ENCODE measurements at places on chromosomes 2 and 18.

- DNase-seq: no peak
Observed at GRCh38 chr2:233389601-233390125, 35.4 kb downstream of the DGKD start.

- no peak for DNase-seq
Observed at GRCh38 chr2:191638079-191638801, 39.7 kb upstream of the NABP1 start.

DNA sequence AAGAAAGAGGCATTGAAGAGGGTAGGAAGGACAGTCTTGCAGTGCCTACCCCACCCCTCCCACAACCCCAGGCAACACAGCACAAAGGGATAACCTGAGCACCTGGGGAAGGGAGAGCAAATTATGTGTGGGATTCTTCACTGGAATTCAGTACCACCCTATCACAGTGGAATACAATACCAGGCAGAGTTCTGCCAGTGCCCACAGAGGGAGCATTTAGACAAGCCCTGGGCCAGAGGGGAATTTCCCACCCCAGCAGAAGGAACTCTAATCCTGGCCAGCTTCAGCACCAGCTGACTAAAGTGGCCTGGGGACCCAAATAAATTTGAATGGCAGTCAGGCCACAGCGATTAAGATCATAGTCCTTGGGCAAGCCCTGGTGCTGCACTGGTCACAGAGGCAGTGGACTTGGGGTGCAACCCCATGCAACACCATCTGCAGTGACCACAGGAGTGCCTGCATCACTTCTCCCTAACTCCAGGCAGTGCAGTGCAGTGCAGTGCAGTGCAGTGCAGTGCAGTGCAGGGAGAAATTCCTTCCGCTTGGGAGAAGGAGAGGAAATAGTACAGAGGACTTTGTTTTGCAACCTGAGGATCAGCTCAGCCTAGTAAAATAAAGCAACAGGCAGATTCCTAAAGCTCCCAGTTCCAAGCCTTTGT is 147.8 kb upstream of the SRD5A2 start:
- DNase-seq: no peak

DNA sequence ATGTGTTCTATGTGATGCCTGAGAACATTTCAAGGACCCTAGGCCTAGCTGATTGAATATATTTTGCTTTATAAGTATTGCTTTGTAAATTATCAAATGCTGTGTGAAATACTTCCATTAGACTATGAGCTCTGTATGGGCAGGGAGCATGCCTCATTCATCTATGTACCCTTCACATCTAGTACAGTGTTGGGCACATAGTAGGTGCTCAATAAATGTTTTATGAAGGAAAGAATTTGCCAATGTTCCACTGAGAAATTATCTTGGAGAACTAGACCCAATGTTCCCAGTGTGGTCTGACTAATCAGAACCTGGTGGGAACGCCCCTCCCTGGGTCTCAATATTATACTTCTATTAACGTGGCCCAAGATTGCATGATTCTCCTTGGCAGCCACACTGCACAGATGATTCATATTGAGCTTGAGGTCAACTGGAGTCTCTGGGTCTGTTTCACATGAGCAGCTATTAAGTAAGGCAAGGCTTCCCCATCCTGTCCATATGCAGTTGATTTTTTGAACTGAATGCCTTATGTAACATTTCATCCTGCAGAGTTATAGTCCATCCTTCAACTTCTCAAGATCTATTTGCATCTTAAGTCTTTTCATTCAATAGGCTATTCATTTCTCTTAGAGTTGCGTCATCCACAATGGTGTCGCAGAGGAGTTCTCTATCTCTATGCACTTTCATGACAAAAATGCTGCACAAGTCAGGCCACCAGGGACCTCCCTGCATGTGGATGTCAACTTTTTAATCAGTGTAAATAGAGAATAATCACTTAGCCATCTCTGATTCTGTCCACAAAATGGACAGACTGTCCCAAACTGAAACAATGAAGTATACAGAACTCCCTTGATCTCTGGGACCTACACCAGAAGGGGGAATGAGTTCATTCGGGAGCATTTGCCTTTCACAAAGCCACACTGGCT is 257.6 kb downstream of the CYP26B1 start:
- DNase-seq: no peak

DNA sequence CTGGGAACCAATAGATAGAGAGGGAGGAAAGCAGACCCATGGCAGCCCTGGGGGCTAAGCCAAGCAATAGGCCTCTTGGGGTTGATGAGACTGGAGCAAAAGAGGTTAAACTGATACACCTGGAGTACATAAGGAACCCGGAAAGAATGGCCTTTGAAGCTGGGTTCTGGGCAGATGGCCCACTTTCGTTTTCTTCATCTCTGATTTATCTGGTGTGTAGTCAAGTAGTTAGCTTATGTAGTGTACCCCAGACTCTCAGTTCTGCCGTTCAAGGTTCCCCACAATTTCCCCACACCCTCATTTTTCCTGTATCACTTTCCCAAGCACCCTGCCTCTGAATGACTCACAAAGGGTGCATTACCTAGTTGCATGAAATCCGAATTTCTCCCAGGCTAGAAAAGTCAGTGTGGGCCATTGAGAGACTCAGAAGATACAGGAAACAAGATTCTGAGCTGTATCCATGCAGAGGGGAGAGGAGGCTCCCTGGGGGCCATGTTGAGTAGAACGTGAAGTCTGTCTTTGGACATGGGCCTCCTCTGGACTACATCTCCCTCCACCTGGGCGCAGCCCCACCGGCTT is 235.0 kb downstream of the LOXHD1 start:
- no peak for DNase-seq

DNA sequence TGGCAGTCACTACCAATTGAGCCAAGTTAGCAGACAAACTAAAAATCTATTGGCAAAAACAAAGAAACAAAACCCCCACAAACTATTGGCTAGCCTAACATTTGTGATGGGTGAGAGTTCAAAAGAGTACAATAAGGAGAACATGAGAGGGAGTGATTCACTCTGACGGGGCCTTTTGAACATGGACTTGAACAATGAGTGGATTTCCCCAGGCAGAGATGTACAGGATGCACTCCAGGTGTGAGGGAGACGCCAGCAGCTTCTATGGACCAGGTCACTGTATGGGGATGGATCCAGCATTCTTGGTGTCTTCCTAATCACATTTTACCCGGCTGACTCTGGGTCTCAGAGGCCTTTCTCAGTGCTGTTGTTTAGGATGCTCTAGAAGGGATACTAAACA is 167.5 kb upstream of the SMAD2 start:
- DNase-seq: no peak

DNA sequence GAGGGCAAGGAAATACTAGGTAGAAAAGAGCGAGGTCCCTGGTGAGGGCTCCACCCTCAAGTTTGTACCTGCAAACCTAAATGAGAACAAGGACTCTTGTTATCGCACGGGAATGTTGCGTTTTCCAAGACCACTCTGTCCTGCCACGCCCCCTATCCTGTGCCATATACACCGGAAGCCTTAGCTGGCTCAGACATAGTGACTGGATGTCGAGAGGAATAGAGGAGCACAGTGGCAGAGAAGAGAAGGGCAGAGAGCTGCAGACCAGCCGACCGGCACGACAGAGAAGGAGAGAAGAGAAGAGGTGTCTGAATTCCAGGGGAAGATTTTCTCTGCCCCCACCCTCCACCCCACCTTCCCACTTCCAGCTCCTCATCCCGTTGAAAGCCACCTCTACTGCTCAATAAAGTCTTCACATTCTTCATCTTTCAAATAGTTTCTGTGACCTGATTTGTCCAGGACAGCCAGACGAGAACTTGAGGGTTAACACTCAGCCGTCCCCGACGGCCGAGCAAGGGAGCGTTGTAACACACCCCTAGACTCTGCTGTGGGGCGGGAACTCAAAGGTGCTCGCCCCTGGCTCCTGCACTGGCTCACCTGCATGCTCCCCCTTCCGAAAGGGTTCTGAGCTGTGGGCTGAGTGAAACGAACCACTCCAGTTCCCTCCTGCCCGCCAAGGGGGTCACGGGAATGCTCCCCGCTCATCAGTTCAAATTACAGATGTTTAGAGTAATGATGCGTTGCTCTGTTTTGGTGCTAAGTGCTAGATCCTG is 24.9 kb upstream of the COL3A1 start:
- DNase-seq: no peak

DNA sequence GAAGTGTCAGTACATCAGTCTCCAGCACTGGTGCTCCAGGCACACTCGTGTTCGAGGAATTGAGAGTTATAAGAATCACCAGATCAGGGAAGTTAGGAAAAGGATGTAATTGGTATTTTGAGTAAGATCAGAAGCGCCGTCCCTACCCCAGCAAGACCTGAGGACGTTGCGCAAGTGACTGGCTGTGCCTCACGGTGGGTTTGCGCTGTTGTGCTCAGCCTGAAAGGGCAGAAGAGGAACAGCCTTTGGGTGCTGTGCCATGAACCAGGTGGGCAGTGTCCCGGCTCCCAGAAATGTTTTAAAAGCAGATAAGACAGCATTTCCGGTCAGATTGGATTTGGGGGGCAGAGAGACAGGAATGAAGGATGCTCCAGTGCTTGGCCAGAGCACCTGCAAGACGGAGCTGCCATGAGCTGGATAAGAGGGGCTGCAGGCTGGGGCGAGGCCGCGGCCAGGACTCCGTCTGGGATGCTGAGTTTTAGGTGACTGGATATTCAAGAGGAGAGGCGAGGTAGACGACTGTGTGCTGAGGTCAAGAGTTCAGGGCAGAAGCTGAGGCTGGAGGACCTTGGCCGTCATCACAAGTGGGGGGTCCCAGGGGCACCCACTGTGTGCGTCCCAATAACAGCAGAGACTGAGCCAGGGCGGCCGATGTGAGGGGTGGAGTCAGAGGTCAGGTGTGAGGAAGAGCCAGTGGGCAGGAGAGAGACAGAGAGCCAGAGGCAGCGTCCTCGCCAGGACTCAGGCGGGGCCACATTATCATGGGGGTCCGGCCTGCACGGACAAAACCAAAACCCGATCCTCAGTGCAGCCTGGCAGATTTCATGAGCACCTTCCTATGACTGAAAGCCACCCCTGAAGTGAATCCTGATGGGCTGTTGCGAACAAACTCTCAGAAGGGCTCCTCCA is 77.7 kb upstream of the ALKAL2 start:
- DNase-seq: no peak

DNA sequence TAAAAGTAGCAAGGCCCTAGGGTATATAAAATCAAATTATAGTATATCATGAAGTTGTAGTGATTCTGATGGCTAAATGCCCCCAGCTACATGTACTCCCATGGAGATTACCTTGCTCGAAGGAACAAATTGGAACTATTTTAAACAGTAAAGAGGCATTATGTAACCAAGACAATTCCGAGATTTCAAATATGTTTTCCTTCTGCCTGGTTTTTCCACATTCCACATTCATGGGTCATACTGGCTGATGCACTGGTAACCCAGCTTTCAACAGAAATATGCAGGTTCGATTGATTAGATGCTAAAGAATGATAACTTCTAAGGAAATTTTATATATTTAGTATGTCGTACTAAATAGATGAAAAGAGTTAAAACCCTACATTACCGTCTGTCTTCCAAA is 62.3 kb upstream of the MGAT4A start:
- no peak for DNase-seq

- DNase-seq: no peak
Observed at GRCh38 chr2:39657287-39657937, 8.3 kb upstream of the TMEM178A start.

- DNase-seq: no peak
Observed at GRCh38 chr2:36963106-36963505, 3.2 kb downstream of the STRN start.

- no peak for DNase-seq
Observed at GRCh38 chr2:18605115-18605514, 15.7 kb upstream of the NT5C1B start.

- no peak for DNase-seq
Observed at GRCh38 chr2:133561045-133561852, 7.0 kb downstream of the NCKAP5 start.

GRCh38 chr2:17538022-17538843 is 2.3 kb upstream of the VSNL1 start:
- DNase-seq: no peak

- DNase-seq: no peak
Observed at GRCh38 chr2:196801674-196802261, 2.3 kb upstream of the GTF3C3 start.

DNA sequence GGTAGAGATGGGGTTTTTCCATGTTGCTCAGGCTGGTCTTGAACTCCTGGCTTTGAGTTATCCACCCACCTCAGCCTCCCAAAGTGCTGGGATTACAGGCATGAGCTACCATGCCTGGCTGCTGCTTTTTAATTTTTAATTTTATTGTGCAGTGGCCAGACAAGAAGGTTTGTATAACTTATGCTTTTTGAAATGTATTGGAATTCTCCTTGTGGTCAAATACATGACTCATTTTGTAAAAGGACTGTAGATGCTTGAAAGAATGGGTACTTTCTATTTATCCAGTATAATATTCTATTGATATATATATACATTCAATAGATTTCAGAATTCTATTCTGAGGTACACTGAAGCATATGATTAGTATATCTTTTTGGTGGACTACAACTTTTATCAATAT is 82.6 kb upstream of the ST3GAL5 start:
- no peak for DNase-seq

DNA sequence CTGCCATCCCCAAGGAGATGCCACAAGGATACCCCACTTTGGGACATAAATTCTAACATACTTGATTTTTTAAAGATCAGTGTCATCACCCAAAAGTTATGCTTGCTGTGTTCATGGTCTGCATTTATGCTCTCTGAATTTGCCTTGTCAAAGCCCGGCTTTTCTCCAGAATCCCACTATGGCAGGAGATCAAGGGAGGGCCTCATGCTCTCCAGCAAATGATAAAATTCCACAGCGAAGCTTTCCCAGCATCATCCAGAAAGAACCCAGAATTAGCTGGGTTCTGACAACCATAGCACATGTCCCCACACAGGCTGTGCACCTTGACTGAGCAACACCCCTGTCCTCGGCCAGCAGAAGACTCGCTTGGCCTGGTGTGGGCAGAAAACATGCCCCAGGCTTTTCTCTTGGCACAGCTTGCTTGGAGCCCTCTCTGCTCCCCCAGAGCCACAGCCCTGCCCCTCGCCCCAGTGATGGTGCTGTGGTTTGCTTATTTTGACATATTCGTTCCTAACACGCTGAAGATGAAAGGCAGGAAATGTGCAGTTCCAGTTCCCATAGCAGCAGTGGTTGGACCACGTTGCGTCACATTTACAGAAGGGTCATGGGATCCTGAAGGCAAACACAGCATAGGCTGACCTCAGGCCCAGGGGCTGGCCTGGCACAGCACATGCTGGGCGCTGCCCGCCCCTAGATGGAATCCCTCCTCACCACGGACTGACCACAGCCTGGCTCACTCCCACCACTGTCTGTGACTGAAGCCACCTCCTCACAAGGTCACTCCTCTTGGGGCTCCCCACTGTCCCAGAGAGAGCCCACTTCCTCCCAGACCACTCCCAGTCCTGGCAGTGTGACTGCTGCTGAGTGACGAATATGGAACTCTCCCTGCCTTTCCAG is 14.1 kb upstream of the CHRNA1 start:
- DNase-seq: peak; percentile 84
